GM12892 (cell line): ENCODE measurements at places on chromosomes 7 and 10.

DNA sequence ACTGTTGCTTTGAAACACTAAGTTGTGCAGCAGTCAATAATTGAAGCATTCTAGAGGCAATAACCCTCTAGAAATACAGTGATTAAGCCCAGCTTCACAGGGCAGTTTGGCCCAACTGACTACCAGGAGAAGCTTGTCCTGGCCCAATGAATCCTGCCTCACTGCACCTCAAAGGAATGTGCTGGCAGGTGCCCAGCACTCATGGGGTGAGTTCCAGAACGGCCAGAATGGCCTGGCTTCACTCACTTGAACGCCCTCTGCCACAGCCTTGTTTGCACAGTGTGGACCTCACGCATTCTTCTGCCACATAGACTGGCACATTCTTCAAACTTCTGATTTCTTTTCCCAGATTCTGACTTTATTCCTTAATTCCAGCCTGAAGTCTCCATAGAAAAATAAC lies 6.6 kb upstream of the ITIH2 start:
- DNase-seq, result no peak

- no peak for DNase-seq
These were observed 330.8 kb downstream of the PCDH15 start for GRCh38 chr10:54470324-54470631.

- no peak for DNase-seq
These were observed 72.2 kb downstream of the CH25H start for GRCh38 chr10:89134963-89135362.

DNA sequence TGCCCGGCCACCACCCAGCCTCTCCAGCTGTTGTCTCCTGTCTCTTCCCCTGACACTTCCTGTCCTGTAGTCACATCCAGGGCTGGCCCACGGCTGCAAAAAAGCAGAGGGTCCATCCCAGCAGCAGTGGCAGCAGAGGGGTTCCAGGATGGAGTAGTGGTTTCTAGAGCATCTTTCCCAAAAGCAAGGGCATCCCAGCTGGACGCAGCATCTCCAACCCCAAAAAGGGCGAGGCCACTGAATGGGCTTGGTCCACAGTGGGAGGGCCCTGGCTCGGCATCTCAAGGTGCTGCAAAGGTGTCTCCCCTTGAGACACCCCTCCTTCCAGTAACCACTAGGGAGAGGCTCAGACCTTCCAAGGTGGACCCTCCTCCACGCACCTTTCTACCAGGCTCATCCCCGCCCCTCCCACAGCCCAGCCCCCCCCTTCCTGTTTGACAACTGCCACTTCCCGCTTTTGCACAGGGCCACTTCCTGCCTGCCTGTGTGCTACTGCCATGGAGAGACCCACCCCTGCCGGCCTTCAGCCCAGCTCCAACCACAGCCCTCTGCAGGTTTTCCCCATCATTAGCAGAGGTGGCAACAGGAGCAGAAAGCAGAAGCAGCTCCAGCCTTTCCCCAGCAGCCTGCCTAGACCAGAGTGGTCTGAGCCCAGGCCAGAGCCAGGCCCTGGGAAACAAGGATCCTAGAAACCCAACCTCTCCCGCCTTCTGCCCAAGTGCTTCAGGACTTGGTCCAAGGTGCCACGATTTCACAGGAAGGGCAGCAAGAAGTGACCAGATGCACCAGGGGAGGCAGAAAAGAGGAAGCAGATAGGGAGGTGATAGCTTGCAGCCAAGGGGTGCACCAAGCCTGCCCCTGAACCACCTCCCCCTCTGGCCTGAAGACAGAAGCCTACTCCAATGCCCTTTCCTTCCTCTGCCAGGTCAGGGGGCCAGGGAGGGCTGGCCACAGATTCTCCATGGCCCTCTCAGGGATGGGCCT lies 8.6 kb downstream of the CAMK2G start:
- peak; percentile 75 for DNase-seq

GRCh38 chr7:12646139-12646538 lies 41.3 kb upstream of the ARL4A start:
- no peak for DNase-seq

DNA sequence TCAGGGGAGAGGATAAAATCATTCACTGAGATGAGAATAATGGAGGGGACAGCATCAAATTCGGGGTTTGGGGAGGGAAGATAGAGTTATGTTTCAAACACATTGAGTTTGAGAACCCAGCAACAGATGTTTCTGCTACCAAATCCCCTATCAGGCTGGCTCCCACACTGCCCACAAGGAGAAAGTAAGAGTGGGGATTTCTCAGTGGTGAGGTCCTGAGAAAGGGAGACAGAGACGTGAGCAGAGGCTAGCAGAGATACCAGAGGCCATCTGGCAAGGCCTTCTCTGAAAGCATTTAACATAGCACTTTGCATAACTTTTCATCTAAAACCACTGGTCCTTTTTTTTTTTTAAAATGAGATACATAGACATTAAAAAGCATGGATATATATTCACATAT lies 7.8 kb upstream of the SLF2 start:
- DNase-seq, result no peak

DNA sequence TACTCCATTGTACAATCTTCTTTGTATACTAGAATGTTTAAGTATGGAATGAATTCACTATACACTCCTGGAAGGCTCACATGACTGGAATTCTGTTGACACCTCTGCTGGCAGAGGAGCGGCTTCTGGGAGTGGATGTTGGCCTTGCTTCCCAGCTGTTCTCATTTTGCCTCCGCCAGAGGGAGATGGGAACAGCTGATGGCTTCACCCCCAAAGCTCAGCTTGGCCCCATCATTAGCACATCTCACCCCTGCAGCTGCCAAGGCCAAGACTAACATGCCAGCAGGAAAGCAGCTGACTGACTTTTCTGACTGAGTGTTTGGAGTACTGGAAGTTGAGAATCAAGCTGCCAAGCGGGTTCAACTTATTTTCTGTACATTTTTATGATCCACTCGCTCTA lies 15.1 kb downstream of the ADAM12 start:
- no peak for DNase-seq

DNA sequence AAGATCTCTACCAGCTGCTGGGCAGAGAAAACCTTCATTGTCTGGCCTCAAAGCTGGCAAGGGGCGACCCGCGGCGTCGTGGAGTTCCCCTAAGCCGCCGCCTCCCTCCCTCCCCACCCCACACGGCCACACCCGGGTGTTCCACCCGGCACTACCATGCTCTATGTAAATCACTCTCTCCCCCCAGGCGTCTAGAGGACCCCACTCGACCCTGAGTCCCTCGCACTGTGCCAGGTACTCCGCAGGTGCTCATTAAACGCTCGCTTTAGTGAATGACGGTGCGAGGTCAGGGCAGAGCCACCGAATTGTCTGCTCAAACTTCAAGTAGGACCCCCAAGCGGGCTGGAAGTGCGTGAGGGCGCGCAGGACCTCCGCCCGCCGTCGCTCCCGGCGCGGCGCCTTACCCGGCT lies 628 bp downstream of the PARP12 start:
- peak; percentile 28 for DNase-seq
